Stimulated activated CD4-positive, alpha-beta T cell treated with anti-CD3 and anti-CD28 coated beads, Interleukin-4, amount 100 ng/mL, for 24 hours (primary cell): ENCODE measurements at places on chromosomes 2 and 18.

DNA sequence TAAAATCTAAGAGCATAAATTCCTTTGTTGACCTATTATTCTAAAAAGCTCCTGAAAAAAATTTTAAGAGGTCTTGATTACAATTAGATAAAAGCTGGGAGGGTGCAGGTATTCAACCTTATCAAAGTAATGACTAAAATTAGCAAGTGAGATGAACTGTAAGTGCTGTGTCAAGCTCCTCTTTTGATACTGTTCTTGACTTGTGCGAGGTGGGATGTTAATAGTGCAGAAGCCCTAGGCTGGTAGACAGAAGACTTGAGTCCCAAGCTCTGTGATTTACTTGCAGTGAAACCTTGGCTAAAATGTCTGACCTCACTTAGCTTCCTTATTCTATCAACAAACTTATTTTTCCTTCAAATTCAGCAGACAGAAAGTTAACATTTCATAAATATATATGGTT is 637.5 kb downstream of the DSC3 start:
- DNase-seq, result no peak

- DNase-seq, result no peak
These were observed 39.8 kb upstream of the AAK1 start for GRCh38 chr2:69683170-69683971.

DNA sequence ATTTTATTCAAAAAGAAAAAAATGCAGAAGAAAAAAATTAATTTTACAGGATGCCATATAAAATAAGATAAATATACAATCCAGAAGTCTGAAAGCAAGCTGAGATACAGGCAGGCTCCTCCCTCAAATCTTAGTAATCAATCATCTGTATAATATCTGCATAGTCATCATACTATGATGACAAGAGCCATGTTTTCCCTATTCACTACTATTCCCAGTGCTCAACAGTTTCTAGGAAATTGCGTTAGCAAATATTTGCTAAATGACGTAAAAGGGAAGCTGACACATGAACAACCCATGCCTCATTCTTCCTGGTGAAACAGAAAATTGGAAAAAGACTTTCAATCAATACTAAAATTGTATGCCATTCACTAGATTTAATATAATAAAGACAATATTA is 793.2 kb downstream of the SUCLG1 start:
- no peak for DNase-seq

GRCh38 chr18:23538870-23539269 is 35.6 kb downstream of the RMC1 start:
- DNase-seq, result no peak

DNA sequence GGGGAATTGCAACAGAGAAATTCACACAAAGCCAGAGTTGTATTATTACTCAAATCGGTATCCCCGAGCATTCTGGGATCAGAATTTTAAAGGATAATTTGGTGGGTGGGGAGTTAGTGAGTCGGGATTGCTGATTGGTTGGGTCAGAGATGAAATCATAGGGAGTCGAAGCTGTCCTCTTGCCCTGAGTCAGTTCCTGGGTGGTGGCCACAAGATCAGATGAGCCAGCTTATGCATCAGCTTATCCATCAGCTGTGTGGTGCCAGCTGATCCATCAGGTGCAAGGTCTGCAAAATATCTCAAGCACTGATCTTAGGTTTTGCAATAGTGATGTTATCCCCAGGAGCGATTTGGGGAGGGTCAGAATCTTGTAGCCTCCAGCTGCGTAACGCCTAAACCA is 34.3 kb upstream of the ITM2C start:
- DNase-seq, result no peak

GRCh38 chr18:49631146-49631866 is 69.4 kb downstream of the LIPG start:
- DNase-seq, result no peak

GRCh38 chr2:134772493-134773169 is 53.8 kb upstream of the TMEM163 start:
- DNase-seq, result no peak

DNA sequence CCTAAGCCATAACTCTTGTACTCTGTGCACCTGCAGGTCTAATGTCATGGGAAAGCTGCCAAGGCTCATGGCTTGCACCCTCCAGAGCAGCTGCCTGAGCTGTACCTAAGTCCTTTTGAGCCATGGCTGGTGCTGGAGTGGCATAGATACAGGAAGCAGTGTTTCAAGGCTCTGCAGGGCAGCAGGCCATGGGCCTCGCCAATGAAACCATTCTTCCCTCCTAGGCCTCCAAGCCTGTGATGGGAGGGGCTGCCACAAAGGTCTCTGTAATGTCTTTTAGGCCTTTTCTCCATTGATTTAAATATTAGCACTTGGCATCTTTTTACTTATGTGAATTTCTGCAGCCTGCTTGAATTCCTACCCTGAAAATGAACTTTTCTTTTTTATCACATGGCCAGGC is 108.5 kb downstream of the PTH2R start:
- no peak for DNase-seq

DNA sequence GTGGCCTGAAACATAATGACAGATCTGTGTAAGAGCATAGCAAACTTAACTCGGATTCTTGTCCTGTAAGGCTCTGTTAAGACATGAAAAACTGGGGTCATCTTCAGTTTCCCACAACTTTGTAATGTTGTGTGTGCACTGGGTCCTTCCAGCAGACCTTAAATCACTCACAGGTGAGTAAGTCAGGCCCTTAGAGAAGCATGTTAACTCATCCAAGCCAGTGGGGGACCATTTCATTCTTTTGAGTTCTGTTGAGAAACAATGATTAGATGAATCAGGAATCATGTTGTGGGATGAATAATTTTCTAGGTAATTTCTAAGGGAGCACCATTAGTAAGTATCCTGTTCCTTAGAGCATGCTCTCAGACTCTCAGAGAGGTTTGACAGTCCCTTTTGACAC is 167.1 kb downstream of the ESCO1 start:
- no peak for DNase-seq

- no peak for DNase-seq
These were observed 42.7 kb upstream of the PHLPP1 start for GRCh38 chr18:62672600-62672999.

- peak; percentile 52 for DNase-seq
These were observed 43.1 kb downstream of the INPP4A start for GRCh38 chr2:98487806-98488189.

DNA sequence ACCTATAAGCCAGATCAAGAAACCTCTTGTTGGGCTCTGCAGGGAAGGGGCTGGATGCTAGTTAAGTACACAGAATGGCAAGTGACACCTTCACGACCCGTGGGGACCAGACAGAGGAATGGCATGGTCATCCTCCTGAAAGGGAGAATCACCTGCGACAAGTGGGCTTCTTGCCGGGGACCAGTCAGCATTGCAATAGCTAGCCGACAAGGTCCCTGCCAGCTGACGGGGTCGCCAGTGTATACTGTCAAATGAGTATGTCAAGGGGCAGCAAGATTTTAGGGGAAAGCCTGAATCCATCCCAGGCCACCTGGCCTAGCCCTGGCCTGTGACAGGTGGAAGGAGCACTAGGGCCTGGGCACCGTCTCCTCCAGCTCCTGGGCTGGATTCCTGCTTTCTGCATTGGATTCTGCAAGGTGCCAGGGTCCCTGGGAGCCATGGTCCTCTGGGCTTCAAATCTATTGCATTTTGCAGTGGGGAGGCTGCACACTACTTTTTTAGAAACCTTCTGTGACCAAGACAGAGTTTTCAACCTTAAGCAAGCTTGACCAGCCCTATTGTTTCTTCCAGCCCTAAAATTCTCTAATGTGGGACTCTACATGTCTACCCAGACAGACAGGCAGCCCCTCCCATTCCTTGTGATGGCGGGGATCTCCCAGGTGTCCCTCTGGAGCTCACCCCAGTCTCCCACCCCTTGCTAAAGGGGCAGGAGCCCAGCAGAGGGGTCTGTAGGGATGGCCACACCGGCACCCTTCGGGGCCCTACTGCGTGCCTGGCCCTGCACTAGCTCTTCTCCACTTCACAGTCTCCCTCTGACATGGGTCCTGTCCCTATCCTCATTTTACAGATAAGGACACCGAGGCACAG is 178.5 kb downstream of the GLI2 start:
- DNase-seq, result no peak

DNA sequence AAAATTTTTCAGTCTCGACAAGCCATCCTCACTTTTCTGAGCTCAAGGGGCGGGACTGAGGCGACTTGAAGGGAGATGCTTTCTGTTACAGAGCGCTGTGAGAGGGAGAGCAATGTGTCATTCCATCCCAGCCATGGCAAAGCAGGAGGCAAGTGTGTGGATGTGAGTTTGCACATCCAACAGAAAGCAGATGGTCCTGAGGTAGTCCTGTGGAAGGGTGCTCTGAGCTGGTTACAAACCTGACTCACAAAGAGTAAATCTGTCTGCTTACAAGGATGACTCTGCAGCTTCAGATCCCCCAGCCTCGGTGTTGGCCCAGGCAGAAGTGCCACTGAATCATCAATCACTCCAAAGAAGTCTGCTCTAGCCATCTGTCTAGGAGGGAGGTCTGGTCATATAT is 482.0 kb upstream of the DCC start:
- DNase-seq, result no peak

DNA sequence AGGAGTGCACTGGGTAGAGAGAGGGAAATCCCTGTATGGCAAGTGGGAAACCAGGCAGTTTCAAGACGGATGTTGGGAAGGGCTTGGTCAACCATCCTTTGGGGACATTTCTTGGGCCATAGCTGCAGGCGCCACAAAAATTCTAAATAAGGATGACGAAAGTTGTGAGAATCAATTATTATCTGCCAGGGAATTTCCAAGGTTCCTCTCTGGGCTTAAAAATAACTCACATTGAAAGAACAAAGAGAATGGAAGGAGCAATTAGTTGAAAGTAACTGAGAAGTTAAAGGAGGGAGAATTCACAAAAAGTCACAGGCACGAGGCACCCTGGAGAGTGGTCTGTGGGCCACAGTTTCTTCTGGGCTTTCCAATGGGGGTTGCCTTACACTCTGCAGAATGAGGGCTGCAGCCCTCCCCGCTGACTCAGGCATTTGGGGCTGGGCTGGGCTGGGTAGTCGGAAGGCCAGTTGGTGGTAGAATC is 195.7 kb downstream of the SMAD7 start:
- no peak for DNase-seq
